Hematopoietic multipotent progenitor cell (in vitro differentiated cells): ENCODE measurements at places on chromosomes 7 and 10. TPM values are rescaled to one million over a fixed set of nuclear protein-coding genes. Genes with fewer than 3 reads are reported as not detected.
A peak's percentile ranks its signal among the peaks of the same experiment; 100 is the strongest.

The FAM171A1 gene
- total RNA-seq, result 1.1 TPM

The ABLIM1 gene
- 52.5 TPM for total RNA-seq

The MEOX2 gene
- not detected for total RNA-seq

The VGF gene
- total RNA-seq, result under 0.01 TPM

The TSPAN33 gene
- 41.7 TPM for total RNA-seq

- no peak for DNase-seq
Observed at GRCh38 chr10:110355141-110355831, 50.6 kb upstream of the SMNDC1 start.

- DNase-seq, result no peak
Observed at GRCh38 chr7:128164061-128164954, 76.8 kb upstream of the LEP start.

DNA sequence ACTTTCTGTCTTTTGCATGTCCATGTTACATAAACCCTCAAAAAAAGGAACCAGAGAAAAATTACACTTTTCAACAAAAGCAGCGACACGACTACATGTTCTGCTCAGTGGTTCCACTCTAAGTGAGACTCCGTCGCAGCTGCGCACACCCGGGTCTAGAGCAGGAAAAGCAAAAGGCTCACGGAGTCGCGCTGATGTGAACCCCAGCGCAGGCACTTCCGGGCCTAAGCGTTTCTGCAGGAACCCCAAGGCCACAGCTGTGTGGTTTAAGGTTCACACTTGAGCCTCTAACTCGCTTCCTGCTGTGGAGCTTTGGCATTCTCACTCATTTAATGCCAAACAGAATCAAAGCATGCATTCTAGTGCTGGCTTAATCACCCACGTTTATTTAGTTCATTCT, 240.3 kb downstream of the DNAJB6 start:
- DNase-seq, result no peak

GRCh38 chr10:101545898-101546297, 42.2 kb downstream of the POLL start:
- DNase-seq, result no peak

DNA sequence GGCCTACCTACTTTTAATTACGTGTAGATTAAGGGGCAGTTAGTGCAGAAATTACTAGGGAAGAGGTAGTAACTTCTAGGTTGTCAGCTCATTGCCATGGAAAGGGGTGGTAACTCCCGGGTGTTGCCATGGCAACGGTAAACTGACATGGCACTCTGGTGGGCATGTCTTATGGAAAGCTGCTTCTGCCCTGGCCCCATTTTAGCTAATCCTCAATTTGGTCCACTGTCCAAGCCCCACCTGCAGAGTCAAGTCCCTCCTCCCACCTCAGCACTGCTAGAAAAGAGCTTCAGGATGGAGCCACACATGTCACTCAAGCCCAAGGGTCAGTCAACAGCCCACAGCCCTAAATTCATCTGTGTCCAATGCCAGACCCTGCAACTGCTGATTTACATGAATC, 7.5 kb upstream of the ZKSCAN1 start:
- DNase-seq, result no peak

DNA sequence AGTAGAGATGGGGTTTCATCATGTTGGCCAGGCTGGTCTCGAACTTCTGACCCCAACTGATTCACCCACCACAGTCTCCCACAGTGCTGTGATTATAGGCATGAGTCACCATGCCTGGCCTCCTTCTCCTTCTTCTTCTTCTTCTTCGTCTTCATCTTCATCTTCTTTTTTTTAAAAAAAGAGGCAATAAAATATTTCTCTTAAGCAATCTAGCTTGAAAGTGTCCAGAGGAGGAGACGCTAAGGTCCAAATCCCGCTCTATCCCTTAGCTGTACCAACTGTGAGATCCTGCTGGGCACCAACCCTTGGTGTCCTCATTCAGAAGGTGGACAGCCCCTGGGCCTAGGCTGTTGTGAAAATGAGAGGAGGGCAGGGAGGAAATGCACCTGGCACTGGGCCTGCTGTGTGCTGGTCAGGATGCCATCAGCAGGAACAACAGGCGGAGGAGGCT, 13.9 kb upstream of the PSAP start:
- DNase-seq, result no peak

GRCh38 chr10:45594276-45595157, 78.1 kb downstream of the ZFAND4 start:
- DNase-seq, result peak; percentile 96

DNA sequence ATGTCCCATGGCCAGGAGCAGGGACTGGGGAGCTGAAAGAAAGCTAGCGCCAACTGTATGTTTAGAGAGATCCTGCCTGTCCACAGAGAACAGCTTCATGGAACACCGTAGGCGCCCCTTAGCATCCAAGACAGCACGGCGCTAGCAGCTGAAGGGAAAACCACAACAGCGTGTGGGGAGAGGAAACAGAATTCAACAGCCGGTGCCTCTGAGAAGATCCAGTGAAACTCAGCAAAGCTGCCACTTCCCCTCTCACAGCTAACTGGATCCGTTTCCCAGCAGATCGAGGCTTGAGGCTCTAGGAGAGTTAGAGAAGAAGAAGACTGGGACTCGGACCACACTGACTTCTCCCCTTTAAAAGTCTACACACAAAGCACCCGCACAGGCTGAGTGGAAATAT, 145.0 kb downstream of the MAD1L1 start:
- no peak for DNase-seq
